ENCODE measurements at places on chromosomes 6 and 20.
A peak's percentile ranks its signal among the peaks of the same experiment; 100 is the strongest.

- DNase-seq, result no peak
Observed at GRCh38 chr6:52285177-52286068, 881 bp upstream of the MCM3 start.

GRCh38 chr6:104521176-104521575, 338.5 kb downstream of the HACE1 start:
- DNase-seq, result no peak

DNA sequence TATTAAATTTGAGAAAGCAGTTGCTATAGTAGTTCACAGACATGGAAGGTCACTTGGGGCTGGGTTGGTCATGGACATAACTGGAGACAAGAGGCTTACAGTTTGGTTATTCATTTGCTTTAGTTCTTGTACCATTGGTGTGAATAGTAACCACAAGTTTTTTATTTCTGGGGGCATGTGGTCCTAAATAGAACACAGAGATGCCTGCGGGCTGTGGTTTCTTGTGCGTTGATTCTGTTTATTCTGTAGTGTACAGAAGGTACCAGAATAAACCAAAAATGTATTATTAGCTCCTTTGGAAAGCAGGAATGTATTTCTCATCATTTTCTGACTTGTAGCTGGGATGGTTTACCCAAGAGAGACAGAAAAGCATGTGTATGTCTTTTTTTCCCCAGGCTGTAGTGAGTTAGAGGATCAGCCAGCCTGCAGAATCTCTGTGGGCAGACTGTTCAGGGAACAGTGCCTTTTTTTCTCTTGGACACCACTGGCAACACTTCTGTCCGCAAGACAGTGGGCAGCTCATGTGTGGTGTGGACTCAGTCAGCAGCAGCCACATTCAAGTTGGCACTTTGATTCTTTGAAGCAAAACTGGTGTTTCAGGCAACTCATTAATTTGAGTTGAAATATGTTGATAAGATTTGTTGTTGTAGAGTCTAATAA, 122.1 kb downstream of the LRRC1 start:
- no peak for DNase-seq

DNA sequence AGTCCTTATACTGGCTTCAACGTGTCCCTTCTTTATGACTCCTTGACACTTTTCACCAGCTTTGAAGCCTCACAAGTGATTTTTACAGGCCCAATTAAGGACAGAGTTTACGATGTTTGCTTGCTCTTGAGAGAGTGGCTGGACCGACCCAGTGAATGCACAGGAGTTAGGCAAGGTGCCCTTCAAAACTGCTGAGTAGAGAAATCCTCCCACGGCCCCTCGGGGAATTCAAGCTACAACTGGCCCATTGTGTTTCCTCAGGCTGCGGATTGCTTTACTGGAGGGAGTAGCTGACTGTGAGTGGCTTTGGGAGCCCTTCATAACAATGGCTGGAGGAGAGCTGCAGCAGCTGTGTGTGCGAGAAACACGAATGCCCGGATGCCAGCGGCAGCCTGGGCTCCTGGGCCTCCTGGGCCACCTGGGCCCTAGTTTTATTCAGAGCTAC, 50.0 kb downstream of the SGK1 start:
- no peak for DNase-seq

DNA sequence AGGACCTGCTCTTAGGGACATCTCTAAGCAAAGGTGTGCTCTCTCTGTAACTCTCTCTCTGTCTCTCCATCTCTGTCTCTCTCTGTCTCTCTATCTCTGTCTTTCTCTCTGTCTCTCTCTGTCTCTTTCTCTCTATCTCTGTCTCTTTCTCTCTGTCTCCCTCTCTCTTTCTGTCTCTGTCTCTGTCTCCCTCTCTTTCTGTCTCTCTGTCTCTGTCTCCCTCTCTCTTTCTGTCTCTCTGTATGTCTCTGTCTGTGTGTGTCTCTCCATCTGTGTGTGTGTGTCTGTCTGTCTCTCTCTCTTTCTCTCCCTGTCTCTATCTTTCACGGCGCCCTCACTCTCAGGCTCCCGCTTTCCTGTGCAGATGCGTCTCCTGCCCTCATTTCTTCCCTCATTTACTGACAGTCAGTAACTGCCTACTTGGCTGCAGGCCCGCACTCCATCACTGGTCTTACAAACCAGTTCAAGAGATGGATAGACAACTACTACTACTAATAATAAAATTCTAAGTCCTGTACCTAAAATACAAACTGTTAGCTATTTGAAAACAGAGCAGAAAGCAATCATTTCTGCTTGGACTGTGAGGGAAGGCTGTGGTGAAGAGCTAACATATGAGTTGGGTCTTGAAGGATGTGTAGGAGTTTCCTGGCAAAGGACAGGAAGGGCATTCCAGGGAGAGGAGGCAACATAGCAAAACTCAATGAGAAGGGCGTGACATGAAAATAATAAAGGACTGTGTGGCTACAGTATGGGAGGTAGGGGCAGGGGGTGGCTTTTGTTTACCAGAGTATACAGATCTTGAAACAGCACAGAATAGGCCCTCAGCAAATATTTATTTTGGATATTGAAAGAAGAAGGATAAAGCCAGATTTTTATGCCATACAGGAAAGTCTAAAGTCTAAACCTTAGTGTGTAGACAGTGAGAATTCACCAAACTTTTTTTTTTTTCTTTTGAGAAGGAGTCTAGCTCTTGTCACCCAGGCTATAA, 67.8 kb upstream of the TAB2 start:
- DNase-seq, result no peak

DNA sequence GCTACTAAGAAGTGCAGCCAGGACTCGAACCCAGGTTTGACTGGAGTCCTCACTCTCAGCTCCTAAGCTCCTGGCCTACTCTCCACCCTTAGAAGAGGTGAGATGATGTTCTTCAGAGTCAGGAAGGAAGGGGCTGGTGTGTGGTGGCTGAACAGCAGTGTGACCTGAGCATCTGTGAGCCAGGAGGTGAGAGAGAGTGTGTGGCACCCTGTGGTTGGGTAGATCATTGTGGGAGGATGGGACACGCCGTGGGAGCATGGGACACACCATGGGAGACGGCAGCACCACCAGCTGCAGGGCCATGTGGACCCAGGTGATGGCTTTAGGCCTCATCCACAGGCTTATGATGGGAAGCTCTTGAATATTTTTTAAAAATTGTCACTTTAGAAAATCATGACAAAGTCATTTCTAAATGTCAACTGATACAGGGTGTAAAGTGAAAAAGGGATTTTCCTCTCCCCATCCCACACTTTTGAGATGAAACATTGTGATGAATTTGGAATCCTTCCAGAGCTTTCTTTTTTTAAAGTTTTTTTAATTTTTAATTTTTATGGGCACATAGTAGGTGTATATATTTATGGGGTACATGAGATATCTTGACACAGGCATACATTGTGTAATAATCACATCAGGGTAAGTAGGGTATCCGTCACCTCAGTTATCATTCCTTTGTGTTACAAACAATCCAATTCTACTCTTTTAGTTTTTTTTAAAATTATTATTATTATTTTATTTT, 31.6 kb downstream of the SRC start:
- DNase-seq, result no peak

DNA sequence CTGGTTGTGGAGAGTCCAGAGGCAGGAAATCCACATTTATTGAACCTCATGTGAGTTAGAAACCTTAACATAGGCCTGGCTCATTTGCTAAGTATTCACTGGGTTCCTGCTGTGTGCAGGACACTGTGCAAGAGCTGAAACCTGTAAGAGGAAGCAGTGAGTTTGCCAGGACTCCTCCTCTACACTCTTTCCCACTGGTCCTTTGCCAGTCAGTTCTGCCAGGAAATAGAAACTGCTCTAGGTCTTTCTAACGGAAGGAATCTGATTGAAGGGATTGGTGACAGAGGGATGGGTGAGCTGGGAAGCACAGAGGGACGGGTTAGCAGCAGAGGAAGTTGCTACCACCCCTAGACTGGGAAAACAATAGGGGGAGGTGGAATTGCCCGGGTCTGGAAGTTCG, 234.2 kb upstream of the ECI2 start:
- no peak for DNase-seq

DNA sequence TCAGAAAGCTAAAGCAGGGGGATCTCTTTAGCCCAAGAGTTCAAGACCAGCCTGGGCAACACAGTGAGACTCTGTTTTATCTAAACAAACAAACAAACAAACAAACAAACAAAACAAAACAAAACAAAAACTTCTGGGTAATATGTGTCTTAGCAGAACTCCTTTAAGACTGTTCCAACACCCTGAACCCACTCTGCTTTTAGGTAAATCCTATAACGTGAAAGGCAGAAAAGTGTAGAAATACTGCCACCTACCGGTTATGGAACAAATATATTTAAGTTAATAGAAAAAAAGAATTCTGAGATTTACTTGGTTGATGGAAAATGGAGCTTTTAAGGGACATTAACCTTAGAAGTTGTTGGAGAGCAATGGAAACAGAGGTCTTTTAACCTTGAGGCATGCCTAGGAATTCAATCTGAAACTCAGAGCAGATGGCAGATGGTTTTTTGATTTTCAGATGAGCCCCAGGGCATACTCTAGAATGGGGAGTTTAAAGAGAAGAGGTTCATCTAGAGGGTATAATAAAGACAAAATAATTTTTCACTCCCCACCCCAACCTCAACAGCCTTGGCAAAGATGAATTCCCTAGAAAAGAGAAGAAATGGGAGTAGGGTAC, 38.5 kb downstream of the SOD2 start:
- no peak for DNase-seq

DNA sequence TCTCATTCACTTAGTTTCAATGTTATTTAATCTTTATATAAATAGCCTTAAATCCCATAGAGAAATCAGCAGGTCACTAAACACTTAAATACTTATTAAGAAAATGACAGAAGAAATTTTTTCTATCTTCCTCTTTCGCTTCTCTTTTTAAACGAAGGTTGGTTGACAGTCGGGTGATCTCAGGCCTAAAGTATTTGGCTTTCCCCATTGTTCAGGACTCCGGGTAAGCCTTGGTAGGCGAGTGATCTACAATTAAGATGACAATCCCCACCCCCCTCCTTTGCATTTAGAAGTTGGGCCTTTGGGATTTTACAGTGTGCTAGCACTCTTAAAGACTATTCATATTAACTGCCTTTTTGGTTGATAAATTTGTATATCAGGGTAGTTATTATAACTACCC, 19.7 kb upstream of the UTRN start:
- no peak for DNase-seq

DNA sequence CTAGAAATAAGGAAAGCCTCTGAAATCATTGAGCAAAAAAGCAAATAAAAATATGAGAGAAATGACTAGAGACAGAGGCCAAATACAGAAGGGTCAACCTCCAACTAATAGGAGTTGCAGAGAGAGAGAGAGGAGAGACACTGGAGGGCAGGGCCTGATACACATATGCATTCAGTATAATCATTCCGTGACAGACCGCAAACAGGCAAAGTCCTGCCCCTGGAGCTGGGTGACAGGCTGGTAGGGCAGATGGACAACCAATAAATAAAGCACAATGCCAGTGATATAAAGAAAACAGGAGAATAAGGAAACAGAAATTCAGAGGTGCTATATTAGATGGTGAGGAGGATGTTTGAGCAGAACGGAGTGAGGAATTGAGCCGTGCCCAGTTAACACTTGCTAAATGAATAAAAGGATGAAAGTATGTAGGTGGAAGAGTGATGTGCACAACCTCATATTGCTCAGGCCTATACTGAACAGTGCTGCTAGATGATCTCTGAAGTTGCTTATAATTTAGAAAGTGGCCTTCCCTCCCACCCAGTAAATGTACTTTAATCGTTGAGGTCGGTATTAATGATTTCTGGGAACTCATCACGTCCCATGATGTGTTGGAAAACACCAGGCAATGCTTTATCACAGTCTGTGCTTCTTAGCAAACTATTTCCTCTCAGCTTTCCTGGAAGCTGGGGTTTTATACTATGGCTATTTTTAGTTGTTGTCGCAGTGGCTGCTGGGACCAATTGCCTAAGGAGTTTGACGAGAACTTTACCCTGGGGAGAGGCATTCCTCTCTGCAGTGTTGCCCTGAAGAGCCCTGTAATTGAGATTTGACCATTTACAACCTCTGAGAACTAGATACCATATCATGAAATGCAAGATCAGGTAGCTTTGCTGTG, 37.6 kb upstream of the CLIC5 start:
- DNase-seq, result no peak

DNA sequence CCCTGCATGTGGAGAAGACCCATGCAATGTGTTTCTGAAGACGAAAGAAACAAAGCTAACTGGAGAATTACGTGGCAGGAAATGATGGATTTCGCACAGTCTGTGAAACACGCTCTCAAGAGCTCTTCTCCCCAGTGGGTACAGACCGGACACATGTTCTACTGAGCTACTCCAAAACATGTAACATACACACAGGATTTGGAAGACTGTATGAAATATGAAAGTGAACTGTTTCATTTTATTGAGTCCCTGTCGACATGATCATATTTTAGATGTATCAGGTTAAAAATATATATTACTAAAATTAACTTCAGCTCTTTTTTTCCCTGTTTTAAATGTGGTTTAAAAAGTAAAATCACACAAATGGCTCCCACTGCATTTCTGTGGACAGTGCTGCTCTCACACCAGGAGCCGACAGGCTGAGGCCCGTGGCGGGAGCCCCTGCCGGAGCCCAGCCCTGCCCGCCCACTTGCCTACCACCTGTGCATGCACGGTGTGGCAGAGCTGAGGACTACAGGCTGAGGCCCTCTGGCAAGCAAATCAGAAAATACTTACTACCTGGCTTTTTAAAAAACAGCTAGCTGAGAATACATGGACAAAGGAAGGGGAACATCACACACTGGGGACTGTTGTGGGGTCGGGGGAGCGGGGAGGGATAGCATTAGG, 58.9 kb upstream of the NXT1 start:
- DNase-seq, result no peak

- peak; percentile 63 for DNase-seq
Observed at GRCh38 chr6:43228951-43229802, at the start of gene DNPH1. Gene DNPH1 (minus strand): TSS chr6:43229481. CDS start chr6:43229456, 25 bp downstream.

DNA sequence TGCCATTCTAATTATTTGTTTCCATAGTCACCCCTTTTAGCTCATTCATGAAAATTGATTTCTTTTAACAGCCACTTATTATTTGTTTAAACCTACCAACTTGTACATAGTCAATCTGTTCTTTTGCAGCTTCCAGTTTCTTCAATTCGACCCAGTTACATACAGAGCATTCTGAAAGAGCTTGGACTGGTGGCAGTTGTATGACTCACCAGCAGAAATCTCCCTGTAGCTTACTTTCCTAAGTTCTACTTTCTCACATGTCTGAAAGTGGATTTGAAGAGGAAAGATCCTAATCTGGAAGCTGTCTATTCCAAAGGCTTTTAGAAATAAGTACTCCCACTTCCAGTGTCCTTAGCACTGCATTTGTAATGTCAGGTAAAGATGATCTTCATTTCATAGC, 447.9 kb downstream of the HTR1B start:
- DNase-seq, result no peak

DNA sequence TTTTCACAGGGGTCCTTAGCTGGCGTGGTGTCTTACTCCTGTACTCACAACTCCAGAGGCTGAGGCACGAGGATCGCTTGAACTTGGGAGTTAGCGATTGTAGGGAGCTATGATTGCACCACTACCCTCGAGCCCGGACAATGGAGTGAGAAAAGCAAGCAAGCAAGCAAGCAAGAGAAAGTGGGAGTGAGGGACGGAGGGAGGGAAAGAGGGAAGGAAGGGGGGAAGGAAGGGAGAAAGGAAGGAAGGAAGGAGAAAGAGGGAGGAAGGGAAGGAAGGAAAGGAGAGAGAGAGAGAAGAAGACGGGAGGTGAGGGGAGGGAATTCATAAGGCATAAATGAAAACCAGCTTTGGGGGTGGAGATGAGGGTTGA, 120.5 kb downstream of the TRIM27 start:
- DNase-seq, result no peak

Measured in stimulated activated CD8-positive, alpha-beta memory T cell treated with anti-CD3 and anti-CD28 coated beads, Interleukin-7, amount 100 ng/mL, for 24 hours (primary cell).